ENCODE measurements at places on chromosomes 3 and 15.

GRCh38 chr3:24704496-24704895, 209.8 kb upstream of the THRB start:
- no peak for DNase-seq

GRCh38 chr3:43019006-43019809, 40.1 kb downstream of the GASK1A start:
- DNase-seq: no peak

DNA sequence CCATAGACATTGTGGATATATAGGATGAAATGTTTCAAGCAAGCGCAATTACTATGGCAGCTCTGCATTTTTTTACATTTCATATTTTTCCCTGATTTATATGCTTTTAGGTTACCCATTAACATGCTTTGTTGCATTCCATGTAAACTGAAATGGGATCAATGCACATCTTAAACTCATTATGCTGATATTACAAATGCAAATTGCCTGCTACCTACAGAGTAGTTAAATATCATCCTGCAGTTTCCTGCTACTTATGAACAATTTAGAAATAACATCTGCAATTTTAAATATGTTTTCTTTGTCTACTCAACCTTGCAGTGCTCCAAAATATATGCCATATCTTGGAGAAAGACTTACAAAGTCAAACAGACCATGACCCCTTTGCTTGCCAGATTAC, 526.9 kb upstream of the NECTIN3 start:
- no peak for DNase-seq

- no peak for DNase-seq
Observed at GRCh38 chr3:69856965-69857705, 117.9 kb downstream of the MITF start.

GRCh38 chr3:100106531-100107141, 7.7 kb downstream of the FILIP1L start:
- no peak for DNase-seq

GRCh38 chr3:10771486-10772270, 44.4 kb upstream of the SLC6A11 start:
- DNase-seq: no peak

- DNase-seq: no peak
Observed at GRCh38 chr3:190249414-190249813, 72.8 kb downstream of the CLDN1 start.

- no peak for DNase-seq
Observed at GRCh38 chr3:65107174-65107573, 419.4 kb upstream of the ADAMTS9 start.

- DNase-seq: no peak
Observed at GRCh38 chr3:15015456-15015855, 49.7 kb downstream of the MRPS25 start.

DNA sequence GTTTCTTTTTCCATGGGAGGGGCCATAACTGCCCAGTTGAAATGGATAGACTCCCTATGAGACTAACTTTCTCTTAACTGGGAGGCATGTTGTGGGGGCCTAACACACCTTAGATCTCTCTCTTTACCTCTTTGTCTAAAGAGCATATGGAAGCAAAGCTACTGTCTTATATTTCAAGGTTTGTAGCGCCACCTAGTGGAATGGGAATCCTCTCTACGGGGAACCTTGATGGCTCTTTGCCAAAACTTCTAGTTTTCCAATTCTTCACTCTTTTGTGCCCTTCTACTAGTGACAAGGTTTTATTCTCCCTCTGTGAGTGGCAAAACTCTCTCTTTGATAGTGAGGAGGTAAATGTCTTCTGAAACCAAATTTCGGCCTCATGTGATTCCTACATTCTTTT, 1030.4 kb upstream of the CADM2 start:
- no peak for DNase-seq

DNA sequence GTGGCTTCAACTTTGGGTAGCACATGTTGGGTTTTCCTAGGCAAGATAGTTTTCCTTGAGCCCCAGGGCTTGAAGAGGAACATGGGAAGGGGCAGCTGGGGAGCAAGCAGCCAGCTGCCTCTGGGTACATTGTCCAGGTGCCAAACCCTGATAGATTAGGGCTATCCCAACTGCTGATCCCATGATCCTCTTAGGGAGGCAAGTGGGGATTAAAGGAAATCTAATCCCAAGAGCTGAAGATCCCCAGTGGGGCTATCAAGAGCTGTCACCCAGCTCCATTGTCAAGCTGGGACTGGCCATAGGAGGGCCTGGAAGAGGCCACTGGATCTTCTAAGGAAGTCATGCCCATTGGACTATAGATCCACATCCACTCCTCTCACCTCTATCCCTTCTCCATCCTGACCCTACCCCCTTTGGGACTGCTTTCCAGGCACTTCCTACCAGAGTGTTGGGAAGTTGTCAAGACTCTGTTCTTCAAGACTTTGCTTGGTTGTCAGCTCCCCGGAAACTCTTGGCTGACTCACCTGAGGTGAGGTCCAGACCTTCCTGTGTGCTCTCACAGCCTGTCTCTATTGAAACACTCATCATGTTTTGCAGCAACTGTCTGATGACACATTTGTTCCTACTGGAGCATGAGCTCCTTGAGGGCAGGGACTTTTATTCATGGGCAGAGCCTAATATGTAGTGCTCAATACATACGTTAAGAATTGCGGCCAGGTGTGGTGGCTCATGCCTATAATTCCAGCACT, 5.9 kb downstream of the CAMK2N2 start:
- DNase-seq: no peak

DNA sequence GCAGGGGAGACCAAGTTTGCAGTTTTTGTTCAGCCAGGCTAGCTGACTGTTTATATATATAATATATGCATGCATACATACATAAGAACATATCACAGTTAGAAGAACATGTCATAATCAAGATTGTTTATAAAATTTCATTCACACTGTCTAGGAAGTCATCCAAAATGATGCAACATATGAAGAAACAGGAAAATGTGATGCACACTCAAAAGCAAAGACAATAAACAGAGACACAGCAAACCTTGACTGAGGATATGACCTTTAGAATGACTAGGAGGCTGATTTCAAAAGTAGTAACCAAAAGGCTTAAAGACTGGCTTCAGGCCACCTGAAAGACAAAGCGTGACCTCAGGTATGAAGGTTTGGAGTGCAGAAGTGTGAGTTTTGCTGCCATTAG, 166.2 kb upstream of the NDN start:
- DNase-seq: no peak

- DNase-seq: no peak
Observed at GRCh38 chr3:71252466-71252865, 331.1 kb downstream of the FOXP1 start.

GRCh38 chr3:172061724-172062184, 22.4 kb downstream of the FNDC3B start:
- no peak for DNase-seq

DNA sequence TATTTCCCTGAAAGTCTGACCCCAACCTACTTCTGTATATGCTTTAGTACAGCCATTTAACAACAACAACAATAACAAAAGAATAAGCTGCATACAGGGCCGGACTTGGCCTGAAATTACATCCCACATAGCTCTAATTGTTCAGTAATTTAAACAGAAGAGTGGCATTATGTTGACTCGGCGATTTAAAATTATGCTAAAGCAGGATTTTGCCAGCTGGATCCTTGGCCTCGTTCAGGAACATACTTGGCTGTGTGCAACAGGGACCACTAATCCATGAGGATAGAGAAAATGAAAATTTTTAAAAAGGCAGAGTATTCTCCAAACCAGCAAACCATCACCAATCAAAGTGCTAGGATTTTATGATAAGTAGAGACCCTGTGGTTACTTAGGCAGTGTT, 433.1 kb upstream of the RBMS3 start:
- no peak for DNase-seq

- no peak for DNase-seq
Observed at GRCh38 chr3:111848283-111848682, 10.8 kb upstream of the PHLDB2 start.

- DNase-seq: no peak
Observed at GRCh38 chr15:65682404-65682911, 60.7 kb downstream of the SLC24A1 start.

- no peak for DNase-seq
Observed at GRCh38 chr15:58562135-58562534, 130.3 kb downstream of the LIPC start.

DNA sequence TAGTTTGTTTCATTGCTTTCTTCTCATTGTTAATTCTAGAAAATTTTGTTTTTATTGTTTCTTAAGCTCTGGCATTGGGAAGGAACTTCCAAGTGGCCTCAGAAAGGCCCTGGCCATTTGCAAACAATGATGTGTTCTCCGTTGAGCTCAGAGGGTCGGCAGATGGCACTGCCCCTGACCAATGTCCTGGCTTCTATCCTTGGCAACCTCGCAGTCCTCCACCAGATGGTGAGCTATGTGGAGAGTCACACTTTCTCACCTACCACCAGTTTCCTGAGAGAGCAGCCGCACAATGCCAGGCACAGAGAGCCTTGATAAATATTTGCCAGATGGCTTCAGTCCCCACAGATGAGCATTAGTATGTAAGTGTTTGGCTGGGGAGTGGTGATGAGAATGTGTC, 343.7 kb downstream of the EPHB1 start:
- no peak for DNase-seq

- DNase-seq: no peak
Observed at GRCh38 chr3:196655496-196655895, 16.0 kb downstream of the NRROS start.

GRCh38 chr3:156180077-156180476, 59.7 kb downstream of the KCNAB1 start:
- no peak for DNase-seq

DNA sequence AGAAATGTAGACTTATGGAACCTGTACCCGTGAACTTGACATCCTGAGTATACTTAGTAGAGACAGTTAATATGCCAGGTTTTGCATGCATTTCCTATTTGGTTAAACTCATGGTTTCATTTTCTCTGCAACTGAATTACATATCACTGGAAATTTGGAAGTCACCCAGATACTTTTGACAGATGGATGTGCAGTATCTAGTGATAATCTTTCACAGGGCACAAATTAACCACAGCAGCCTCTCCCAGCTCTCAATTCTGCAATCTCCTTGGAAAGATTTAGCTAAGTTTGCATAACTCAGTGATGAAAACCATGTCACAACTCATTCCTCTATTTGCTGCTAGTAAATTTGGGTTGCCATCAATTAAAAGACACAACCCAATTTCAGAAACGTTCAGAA, 162.3 kb upstream of the TPM1 start:
- no peak for DNase-seq

- no peak for DNase-seq
Observed at GRCh38 chr3:140723576-140723975, 45.7 kb downstream of the TRIM42 start.

- DNase-seq: no peak
Observed at GRCh38 chr3:8557298-8557697, 55.7 kb downstream of the LMCD1 start.

- no peak for DNase-seq
Observed at GRCh38 chr3:57518276-57518915, 25.7 kb downstream of the DNAH12 start.

GRCh38 chr3:98699132-98699531, 64.0 kb upstream of the ST3GAL6 start:
- DNase-seq: no peak

DNA sequence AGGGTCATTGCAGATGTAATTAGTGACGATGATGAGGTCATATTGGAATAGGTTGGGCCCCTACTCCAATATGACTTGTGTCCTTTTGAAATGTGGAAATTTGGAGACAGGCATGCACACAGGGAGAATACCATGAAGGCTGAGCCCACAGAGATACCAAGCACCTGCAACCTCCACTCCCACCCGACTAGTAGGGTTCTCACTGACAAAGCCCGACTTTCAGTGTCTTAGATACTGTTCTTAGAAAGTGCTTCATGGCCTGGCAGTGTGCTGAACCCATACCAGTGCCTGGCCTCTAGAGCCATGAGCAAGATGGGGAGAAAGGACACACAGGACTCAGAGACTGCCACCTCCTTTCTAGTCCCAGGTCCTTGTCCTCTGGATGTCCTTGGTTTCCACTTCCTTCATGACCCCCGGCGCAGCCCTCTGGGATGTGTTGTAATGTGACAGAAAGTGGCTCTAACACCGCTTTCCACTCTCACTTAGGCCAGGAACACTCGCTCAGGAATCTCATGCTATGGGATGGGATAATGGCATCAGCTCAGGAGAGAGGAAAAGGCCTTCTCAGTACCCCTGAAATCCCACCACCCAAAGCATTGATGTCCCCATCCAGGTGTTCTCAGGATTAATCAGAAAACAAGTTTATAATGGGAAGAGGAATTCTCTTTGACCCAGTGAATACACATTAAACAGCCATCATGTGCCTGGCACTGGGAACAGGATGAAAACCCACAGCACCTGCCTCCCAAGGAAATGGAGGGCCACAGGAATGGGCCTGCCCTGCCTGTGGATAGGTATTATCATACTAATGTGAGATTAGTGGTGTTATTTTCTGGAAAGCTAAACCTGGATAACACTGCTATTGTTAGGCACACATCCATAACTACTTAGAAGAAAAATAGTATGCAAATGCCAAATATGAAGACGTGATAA, 59.9 kb downstream of the RPL39L start:
- no peak for DNase-seq

- DNase-seq: no peak
Observed at GRCh38 chr15:41464889-41465580, 28.6 kb upstream of the ITPKA start.

DNA sequence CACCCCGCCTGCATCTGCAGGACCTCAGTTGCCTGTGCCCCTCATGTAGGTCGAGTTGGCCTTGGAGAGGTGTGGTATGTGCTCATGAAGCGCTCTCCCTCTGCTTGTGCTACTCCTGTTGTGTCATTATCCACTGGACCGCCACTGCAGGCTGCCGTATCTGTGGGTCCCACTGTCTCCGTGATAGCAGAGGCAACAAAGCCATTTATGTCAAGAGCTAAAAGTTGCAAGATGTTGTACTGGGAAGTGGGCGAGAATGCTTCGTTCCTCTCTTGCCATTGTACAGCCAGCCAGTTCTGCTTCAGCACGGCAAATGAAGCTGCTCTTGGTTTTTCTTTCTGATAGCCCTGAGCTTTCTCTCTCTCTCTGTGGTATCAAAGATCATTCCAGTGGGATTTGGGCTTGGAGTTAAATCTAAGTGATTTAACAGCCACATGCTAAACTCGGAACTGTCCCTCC, 89.0 kb downstream of the TMEM212 start:
- peak; percentile 13 for DNase-seq

- no peak for DNase-seq
Observed at GRCh38 chr3:112470788-112471187, 28.5 kb downstream of the BTLA start.

- no peak for DNase-seq
Observed at GRCh38 chr3:49324768-49325167, 15.1 kb downstream of the USP4 start.

DNA sequence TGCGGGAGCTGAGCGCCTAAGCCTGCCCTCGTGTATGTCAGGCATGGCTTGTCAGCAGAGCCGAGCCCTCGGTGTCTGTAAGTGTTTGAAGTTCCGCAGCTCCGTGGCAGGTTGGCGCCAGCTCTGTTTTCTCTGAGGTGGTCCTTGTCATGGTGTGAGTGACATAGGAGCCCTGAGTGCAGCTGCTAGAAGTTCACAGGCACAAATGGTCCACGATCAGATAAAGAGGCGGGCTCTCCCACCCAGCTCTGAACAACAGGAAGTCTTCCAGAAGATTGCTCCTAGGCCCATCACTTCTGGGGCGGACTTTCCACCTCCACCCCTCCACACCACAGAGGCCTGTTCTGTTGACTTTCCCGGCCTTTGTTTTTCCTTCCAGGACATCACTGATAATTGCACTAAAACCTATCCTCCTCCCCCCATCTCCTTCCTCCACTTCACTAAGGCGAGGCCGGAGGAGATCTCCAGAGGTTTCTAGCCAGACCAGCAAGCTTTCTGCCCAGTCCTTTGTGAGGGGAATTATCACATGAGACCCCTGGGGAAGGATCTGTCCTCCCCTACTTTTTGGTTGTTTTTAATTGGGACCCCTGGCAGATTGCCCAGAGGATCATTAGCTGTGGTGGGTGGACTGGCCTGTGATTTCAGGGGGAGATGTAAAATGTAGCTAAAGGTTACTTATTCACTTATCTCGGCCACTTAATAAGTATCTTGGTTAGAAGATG, 19.9 kb downstream of the ITPR1 start:
- DNase-seq: no peak

Measured in HL-60 (cell line).